Posterior cingulate gyrus (tissue), 11 donors: ENCODE measurements at places on chromosomes 7 and 10.

GRCh38 chr10:30744106-30744505 is 114.6 kb upstream of the LYZL2 start:
- DNase-seq = no peak

DNA sequence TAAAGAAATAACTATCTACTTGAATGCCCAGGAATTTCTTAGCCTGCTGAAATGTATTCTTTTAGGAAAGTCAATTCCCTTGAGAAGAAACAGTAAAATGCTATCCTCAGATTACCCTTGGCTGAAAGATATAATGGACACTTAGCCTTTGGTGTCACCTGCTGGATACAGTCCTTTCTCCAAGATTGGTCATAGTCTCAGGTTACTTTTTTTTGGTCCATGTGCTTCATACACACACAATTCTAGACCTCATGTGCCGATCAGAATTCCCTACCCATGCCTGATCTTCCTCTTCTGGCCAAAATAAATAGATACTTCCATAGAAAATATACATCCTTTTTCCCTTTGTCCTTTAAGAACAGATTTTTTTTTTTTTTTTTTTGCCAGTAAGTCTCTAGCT is 218.9 kb upstream of the PHYHIPL start:
- no peak for DNase-seq

GRCh38 chr10:29254123-29255046 is 34.5 kb upstream of the LYZL1 start:
- DNase-seq = no peak

- DNase-seq = no peak
These were observed 203.6 kb upstream of the NPSR1 start for GRCh38 chr7:34454381-34454780.

DNA sequence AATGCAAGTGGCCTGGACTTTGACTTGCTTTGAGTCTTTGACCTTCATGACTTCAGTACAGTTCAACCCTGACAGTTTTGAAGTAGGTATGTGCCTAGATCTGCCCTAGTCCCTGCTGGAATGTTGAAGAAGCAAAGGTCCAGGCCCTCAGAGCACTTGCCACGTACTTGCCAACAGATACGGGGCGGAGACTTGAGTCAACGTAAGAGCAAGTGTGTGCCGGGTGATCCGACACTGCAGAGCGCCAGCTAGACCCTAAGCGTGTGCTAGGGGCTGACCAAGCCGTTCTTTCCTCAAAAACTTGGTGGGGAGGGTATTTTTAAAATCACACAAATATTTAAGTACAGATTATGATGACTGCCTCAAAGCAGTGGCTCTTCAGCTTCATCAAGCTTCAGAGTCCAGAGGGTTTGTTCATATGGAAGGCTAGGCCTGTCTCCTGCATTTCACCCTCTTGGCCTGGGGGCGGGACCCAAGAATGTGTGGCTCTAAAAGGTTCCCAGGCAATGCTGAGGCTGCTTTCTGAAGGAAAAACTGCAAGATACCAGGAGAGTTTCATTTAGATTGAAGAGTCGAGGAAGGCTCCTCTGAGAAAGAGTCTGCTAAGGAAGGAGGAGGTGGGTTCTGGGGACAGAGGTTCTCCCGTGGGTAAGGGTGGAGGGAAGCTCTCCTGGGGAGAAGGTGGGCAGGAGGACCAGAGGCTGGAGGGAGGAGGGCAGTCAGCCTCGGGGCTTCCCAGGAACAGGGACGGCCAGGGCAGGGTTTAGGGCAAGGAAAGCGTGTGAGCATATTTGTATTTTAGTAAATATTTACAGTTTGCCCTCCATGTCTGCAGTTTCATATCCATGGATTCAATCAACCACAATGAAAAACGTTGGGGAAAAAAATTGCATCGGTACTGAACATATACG is 160.3 kb downstream of the EGFR start:
- no peak for DNase-seq
